ENCODE measurements at places on chromosomes 1 and 21.
A peak's percentile ranks its signal among the peaks of the same experiment; 100 is the strongest.

- DNase-seq = no peak
These were observed 36.4 kb upstream of the TRABD2B start for GRCh38 chr1:48033495-48034045.

GRCh38 chr1:236027104-236027503 is 37.8 kb downstream of the NID1 start:
- no peak for DNase-seq

GRCh38 chr1:113243529-113243928 is 146.8 kb upstream of the MAGI3 start:
- DNase-seq = no peak

- peak; percentile 100 for DNase-seq
These were observed 65.5 kb downstream of the ERI3 start for GRCh38 chr1:44289530-44289929.

DNA sequence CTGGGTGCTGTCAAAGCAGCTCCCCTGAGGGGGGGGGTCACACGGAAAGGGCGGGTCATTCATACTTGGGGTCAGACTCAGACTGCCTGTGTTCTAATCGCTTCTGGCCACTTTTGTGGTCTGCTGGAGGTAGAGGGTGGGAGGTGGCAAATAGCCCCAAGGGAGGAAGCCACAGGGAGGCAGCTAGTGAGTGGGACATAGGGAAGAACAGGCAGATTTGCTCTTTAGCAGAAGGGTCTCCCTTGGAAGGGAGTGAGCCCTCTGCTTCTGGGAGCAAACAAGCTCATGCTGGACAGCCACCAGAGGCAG is 24.5 kb downstream of the ACOT11 start:
- no peak for DNase-seq

DNA sequence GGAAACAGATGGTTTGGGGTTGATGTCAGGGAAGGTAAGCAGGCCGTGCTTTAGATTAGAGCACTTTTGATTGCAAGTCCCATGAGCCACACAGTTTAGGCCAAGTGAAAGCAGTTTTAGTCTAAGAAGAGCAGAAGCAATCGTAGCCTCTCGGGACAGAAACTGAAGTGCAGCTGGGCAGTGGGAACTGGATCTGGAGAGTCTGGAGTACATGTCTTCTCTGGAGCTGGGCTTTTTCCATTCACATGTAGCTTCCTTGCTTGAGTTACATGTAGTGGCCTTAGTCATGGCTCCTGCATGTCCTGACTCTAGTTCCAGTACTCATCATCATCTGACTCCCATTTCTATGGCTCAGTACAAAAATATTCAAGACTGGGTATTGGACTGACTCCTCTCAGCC is 16.7 kb downstream of the CAMTA1 start:
- DNase-seq = no peak

GRCh38 chr1:93016171-93016570 is 54.9 kb upstream of the DIPK1A start:
- DNase-seq = no peak

GRCh38 chr1:17359031-17359430 is 13.0 kb upstream of the PADI6 start:
- no peak for DNase-seq

- DNase-seq = no peak
These were observed 106.2 kb upstream of the COL6A1 start for GRCh38 chr21:45875416-45875760.

DNA sequence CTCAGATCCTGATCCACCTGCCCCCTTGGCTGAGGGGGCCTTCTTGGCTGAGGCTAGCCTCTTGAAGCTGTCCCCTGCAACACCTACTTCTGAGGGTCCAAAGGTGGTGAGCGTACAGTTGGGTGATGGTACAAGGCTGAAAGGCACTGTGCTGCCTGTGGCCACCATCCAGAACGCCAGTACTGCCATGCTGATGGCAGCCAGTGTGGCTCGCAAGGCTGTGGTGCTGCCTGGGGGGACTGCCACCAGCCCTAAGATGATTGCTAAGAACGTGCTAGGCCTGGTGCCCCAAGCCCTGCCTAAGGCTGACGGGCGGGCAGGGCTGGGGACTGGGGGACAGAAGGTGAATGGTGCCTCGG is 5.2 kb downstream of the ZNF687 start:
- DNase-seq = no peak

DNA sequence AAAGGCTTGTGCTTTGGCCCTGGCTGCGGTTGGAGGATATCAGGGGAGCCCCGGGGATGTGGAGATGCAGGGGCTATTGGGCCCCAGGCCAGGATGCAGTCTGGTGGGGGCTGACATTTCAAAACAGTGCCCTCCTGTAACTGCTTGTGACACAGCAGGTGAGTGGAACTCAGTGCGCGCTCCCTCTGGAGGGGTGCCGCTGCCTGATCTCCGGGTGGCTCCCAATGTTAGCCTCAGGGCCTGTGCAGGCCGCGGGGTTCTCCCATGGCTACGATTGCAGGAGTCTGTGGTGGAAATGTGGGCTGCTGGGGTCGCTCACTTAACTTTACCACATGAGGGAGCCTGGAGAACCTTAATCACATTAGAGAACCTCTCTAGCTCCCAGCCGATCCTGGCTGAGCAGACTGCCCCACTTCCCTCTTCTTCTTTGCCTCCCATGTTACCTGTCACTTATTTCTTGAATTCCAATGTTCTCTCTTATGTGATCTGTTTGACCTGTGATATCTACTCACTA is 163.2 kb downstream of the FMN2 start:
- no peak for DNase-seq

GRCh38 chr1:24966121-24966723 is 36.1 kb upstream of the RUNX3 start:
- DNase-seq = no peak

DNA sequence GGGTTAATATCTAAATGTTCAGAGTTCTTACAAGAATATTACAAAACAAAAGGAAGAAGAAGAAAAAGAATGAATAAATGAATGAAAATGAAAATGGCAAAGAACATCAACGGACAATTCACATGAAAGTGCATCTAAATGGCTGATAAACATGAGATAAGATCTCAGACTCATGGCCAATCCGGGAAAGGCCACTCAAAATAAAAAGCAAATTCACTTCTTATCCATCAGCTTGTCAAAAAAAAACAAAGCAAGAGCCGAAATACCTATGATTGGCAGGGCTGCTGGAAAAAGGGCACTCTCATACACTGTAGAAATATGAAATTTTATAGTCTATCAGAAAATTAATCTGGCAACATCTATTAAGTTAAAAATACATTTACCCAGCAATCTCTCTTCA is 103.6 kb upstream of the EDEM3 start:
- DNase-seq = no peak

DNA sequence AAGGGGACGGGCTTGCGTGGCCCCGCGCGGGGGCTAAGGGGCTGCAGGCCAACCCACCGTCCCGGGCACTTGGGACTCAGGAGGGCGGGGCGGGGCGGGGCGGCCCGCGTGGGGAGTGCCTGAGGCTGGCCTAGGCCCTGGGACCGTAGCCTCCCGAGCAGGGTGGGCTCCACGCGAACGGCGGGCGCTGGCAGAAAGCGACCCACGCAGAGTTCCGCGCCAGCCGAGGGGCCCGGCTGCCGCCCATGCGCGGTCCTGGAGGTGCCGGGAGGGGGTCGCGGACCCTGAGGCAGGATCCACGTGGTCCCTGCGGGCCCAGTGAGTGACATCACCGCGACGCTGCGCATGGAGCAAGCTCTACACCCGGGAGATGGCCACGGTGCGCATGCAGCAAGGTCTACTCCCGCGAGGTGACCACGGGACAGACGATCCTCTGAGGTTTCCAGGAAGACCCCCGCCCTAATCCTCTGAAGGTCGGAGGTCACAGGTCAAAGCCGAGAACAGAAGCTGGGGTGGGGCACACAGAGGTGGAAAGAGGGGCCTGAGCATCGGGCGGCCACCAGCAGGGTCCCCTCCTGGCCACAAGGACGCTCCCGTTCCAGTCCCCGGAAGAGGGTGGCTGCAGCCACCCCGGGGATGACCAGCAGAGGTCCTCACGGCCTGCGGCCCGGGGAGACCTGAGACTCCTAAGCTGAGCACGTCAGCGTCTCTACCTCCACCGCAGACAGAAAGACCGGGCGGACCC is 13.5 kb upstream of the SLC19A1 start:
- DNase-seq = peak; percentile 24

DNA sequence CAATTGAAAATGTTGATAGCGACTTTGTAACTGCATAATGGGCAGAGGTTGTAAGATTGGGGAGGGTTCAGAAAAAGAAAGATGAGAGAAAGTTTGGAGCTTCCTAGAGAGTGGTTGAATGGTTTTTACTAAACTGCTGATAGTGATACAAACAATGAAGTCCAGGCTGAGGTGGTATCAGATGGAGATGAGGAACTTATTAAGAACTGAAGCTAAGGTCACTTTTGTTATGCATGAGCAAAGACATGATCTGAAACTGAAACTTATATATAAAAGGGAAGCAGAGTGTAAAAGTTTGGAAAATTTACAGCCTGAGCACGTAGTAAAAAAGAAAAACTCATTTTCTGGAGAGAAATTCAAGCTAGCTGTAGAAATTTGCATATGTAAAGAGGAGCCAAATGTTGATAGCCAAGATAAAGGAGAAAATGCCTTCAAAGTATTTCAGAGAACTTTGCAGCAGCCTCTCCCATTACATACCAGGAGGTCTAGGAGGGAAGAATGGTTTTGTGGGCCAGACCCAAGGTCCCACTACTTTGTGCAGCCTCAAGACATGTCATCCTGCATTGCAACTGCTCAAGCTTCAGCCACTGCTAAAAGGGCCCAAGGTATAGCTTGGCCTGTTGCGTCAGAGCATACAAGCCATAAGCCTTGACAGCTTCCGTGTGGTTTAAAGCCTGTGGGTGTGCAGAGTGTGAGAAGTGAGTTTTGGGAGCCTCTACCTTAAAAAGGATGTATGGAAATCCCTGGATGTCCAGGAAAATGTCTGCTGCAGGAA is 843.9 kb downstream of the AMY1C start:
- DNase-seq = no peak

DNA sequence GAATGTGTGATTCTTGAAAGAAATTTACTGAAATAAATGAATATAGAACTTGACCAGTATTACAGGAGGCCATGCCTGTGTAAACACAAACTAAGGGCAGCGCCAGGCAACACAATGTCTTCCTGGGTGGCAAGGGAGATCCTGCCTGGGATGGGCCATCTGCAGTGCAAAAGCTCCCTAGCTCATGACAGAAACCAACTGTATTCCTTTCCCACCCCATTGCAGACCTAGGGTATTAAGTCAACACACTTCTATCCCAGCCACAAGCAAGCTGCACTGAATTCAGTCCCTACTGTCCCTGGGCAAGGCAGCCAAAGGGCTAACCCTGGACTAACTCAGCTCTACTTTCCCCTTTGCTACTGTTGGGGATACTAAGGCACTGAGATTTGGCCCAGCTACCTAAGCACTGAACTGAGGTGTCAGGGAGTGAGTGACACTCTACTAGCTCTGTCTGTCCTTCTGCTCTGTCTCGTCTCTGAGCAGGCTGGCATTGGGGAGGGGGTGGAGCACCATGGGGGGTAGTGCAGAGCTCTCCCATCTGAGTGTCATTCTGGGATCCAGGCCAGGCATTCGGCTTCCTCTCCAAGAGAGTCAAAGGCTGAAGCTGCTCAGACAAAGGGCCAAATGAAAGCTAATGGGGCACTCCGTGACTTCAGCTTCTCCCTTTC is 2.5 kb downstream of the INKA2 start:
- no peak for DNase-seq

DNA sequence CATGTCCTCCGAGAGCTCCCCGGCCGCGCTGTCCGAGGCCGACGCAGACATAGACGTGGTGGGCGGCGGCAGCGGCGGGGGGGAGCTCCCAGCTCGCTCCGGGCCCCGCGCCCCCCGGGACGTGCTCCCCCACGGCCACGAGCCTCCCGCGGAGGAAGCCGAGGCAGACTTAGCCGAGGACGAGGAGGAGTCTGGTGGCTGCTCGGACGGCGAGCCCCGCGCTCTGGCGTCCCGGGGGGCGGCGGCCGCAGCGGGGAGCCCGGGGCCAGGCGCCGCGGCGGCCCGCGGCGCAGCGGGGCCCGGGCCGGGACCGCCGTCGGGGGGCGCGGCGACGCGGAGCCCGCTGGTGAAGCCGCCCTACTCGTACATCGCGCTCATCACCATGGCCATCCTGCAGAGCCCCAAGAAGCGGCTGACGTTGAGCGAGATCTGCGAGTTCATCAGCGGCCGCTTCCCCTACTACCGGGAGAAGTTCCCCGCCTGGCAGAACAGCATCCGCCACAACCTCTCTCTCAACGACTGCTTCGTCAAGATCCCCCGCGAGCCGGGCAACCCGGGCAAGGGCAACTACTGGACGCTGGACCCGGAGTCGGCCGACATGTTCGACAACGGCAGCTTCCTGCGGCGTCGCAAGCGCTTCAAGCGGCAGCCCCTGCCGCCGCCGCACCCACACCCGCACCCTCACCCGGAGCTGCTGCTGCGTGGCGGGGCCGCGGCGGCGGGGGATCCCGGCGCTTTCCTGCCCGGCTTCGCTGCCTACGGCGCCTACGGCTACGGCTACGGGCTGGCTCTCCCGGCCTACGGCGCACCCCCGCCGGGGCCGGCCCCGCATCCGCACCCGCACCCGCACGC is 547 bp downstream of the FOXD2 start:
- DNase-seq = no peak

DNA sequence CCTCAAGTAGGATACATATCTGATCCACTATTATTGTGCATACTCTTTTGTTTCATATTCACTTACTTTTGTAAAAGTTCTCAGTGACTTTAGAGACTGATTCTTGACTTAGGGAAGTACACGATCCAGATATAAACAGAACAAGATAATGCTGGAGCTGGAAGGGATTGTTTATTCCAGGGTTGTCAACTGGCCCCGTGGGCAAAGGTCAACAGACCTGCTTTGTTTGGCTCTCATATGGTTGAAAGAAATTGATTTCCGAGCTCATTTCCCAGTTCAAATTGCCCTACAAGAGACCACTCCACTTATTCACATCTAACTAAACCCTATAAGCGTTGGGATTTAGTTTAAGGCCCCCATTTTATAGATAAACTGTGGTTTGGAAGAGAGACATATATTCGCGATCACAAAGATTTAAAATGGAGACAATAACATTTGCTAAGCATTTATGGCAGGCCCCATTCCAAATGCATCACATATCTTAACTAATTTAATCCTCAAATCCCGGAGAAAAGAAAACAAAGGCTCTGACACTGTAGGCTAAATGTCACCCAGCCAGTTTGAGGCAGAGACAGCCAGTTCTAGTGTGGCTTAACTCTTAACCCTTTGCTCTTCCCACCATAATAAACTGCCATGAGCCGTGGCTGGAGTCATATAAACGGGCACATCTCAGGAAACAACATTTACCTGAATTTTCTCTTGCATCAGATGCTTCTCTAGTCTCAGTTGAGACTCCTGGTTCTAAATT is 20.6 kb downstream of the REG4 start:
- DNase-seq = no peak

GRCh38 chr1:64923294-64923718 is 43.0 kb downstream of the JAK1 start:
- DNase-seq = no peak

GRCh38 chr1:160925652-160926244 is 28.9 kb downstream of the ITLN2 start:
- no peak for DNase-seq

- no peak for DNase-seq
These were observed 16.8 kb downstream of the ZBTB18 start for GRCh38 chr1:244067893-244068292.

GRCh38 chr1:105419030-105419429 is 1637.4 kb upstream of the PRMT6 start:
- DNase-seq = no peak
